NCI-H2171 (cell line): ENCODE measurements at places on chromosomes 7 and 10.
A peak's percentile ranks its signal among the peaks of the same experiment; 100 is the strongest.

DNA sequence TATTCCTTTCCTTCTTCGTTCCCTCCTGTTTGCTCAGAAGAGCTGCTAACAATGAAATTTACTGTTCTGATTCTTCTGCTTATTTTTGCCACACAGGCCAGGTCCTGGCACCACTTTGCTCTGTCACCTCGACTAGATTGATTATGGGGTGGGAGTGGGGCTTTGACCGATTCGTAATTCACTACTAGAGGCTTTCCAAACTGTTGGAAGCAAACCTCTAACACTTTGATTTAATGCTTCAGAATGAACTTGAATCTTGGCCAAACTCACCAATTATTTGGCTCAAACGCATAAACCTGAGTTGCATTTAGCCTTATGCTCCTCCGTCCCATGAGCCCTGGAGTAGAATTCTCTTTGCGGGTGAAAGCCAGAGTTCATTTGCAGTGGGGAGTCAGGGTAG is 476.2 kb upstream of the FZD8 start:
- no peak for DNase-seq

DNA sequence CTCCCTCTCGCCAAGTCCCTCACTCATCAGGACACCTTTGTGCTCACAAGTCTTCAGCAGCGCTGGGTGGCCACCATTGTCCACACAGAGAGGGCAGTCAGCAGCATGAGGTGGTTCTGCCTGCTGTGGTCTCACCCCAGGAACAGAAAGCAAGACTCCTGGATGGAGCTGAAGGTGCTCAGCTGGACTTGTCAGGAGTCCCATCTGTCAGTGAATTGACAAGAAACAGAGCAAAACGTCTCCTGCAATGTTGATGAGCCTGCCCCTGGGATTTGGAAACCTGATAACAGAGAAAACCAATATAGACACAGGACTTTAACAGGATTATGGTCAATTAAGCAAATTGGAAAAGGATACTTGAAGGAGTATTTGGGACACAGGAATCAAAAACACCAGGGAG is 122.2 kb upstream of the PRSS58 start:
- DNase-seq: peak; percentile 35

DNA sequence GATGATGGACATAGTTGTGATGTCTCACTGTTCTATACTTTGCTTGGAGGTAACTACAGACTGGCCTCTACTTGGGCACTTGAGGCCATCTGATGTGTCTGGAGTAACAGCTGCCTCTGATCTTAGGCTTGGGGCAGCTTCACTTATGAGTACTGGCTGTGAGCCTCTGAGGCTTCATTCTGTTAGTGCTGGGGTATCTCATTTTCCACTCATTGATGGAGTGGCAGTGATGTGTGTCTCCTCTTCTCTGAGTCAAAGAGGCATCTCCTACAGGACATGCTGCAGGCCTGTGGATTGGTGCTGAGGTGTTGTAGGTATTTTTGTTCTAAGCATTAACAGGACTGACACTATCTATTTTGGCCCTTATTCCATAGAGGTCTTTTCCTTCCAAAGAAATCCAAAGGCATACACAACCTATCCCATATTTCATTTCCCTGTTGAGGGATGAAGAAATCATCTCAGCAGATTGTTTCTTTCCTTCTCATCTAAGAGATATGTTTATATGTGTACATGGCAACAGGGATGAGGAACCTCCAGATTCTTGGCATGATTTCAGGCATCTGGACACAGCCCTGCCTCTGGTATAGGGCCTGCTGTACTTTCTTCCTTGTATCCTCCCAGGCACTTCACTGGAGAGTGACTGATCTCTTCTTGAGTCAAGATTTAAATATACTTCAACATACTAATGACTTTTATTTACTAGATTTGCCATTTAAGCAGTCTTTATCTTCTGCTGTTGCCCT is 65.7 kb upstream of the NOBOX start:
- DNase-seq: no peak

- no peak for DNase-seq
These were observed 8.3 kb upstream of the PIP4K2A start for GRCh38 chr10:22722626-22723169.

DNA sequence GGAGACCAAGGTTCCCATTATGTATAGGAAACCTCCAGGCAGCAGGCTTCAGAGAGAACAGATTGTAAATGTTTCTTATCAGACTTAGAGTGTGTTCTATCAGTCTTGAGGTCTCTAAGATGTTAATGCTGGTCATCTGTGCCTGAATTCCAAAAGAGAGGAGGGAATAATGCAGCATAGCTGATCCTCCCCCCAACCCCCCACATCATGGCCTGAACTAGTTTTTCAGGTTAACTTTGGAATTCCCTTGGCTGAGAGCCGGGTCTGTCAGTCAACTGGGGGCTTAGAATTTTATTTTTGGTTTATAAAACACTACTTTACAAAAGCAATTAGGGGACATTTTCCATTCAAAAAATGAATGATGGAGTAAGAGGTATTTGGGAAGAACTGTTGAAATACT is 184.3 kb downstream of the NEBL start:
- DNase-seq: no peak

DNA sequence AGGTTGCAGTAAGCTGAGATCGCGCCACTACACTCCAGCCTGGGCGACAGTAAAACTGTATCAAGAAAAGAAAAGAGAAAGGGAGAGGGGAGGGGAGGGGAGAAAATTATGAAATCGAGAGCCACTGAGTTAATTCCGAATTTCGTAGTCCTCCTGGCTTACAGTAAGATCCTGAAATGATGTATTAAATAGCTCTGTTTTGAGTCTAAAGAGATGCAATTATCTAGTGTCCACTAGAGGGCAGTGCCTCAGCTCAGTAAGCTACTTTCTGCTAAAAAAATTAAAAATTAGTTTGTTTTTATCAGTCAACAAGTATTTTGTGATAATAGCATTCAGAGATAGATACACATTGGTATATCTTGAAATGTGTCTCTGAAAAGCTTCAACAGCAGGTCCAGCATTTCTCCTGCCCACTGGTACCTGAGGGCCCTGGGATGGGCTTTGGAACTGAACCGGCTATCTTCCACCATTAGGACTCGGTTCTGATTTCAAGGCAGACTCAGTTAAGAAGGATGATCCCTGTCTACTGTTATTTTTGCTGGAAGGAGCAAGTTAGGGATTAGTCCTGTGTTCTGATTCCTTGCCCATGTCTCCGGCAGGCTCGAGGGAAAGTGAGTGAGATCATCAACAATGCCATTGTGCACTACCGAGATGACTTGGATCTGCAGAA is 19.5 kb downstream of the TSPAN33 start:
- peak; percentile 20 for DNase-seq

- DNase-seq: no peak
These were observed 1091.2 kb downstream of the KCNMA1 start for GRCh38 chr10:76546411-76546810.
